Stromal cell of bone marrow (primary cell): ENCODE measurements at places on chromosomes 3 and 15.
A peak's percentile ranks its signal among the peaks of the same experiment; 100 is the strongest.

GRCh38 chr3:77513542-77513941 lies 473.6 kb downstream of the ROBO2 start:
- no peak for DNase-seq

DNA sequence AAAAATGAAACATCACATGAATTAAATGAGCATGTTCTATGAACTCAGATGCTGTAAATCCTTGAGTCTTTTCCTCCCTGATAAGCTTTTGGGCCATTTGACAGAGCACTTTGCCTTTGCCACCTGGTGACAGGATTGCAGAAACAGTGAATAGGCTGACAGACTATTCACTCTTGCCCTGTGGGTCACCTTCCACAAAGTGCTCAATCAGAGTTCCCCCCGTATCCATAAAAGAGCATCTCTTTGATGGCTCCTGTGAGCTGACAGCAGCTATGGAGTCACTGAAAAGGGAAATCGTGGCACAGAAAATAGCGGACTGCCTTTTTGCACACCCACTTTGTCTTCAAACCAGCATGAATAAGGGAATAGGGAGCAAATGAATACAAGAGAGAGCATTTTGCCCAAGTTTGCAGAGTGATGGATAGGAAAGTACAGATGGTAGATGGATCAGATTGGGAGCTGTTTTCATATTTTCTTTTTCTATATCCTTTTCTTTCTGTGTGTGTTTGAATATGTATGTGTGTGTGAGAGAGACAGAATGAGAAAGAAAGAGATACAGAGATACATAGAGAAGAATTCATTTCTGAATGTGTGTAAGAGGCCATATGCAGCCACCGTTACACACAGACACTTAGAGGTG lies 37.8 kb upstream of the GOLM2 start:
- no peak for DNase-seq

GRCh38 chr3:153855772-153856171 lies 265.4 kb upstream of the ARHGEF26 start:
- DNase-seq = no peak

DNA sequence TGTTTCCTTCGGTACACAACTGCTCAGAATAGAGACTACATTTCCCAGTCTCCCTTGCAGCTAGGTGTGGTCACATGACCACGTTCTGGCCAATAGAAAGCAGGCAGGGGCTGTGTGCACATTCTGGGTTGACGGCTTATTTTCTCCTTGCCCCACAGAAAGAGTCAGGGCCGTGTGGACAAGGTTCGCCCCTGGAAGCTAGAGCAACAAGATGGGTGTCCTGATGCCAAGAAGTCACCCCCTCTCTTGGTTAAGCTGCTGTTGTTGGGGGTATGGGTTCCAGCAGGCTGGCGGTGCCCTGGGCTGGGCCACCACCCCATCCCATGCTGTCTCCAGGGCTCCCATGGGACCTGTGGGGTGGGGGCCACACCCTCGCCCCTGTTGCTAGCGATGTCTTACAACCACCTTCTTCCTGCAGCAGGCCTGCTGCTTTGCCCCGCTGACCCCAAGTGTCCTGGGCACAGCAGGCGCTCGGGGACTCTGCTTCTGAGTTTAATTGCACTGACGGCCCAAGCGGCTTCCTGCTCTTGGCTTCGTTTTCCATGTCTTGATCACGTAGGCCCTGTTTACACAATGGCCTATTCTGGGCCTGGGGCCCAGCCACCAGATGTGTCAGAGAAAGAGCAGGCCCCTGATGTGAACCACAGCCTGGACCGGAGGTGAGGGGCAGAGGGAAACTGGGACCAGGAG lies 24.9 kb downstream of the ABTB1 start:
- peak; percentile 86 for DNase-seq

DNA sequence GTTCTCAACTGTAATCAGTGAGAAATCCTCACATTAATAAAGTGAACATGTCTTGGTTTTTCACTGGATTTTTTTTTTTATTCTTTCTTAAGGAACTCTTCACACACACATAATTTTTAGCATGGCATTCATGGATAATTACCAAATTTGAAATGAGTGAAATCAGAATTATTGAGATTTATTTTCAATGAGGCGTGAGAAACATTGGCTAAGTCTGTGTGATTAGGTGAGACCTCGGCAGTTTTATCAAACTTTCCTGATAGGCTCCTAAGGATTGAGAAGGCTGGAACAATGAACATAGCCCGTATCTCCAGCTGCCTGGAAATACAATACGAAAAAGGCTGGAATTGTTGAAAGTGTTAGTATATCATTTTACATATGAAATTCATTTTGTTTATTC lies 35.5 kb downstream of the MDFIC2 start:
- no peak for DNase-seq

DNA sequence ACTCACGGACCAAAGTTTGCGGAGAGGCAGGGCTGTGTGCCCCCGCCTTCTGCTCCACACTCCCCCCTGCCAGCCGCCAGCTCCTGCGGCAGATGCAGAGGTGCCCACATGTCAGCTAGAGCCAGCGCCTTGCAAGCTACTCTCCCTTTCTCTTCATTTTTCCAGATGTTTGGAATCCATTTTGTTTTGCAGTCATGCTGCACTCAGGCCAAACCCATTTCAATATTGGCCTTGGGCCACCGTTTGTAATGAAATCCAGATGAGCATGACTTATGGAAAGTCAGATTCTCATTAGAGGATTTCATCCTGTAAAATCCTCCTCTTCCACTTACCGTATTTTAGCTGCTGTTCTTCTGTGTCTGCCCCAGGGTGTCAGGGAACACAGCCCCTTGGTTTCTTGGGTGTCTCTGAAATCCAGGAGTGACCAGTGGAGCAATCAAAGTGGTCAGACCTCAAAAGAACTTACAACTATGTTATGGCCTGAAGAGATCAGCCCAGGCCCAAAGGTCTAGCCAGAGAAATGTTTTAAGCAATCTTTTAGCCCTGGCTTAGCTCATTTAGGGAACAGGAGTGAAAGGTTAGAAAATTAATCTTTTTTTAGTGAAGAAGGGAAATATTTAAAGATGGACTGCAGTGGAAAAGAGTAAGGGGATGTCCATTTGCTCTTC lies 65.8 kb downstream of the AAGAB start:
- peak; percentile 89 for DNase-seq

DNA sequence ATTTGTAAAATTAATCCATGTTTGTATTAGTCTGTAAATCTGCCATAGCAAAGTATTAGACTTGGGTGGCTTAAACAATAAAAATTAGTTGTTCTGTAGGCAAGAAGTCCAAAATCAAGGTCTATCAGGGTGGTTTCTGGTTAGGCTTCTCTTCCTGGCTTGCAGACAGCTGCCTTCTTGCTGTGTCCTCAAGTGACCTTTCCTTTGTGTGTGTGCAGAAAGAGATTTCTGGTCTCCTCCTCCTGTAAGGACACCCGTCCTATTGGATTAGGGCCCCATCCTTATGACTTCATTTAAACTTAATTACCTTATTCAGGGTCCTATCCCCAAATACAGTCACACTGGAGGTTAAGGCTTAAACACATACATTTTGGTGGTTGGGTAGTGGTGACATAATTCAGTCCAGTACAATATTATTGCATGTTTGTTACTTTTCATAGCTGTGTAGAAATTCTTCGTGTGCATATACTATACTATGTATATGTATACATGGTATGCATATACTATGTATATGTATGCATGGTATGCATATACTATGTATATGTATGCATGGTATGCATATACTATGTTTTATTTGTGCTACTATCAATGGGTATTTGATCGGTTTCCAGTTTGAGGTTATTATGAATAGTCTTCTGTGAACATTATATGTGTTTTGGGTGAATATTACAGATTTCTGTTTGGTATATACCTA lies 57.9 kb upstream of the RNU6-1 start:
- DNase-seq = no peak

DNA sequence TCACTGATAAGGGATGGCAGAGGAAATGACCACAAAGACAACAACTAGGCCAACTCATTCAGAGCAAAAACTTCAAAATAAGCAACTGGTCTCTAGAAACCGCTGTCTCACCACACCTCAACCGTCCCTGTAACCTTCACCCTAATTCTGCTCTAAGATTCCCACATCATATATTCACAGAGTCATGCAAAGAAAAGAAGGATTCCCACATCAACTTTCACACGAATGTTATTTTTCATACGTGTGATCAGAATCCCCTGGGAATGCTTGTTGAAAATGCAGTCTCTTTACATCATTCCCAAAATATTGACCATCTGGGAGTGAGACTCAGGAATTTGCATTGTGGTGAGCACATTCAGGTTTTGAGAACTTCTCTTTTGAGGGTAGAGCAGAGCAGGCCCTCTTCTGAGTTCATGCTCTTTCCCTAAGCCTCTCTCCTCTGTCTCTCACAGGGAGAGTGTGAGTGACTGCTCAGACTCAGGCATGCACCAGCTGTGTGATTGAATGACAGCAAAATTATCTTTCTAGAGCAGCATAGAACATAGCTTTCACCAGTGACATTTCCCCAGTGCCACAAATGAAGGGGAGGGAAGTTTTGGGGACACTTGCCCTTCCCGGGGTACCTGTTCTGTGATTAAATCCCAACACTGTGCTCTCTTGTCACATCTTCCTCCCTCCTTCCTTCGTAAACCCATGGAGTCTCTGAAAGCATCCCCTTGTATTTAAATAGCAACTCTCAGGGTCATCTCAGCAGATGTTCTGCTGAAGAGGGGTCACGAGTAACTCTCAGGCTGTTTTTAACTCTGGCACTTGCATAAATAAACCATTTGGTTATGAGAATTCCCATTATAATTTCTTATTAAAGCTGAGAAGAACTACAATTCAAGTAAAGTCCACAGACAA lies 170.9 kb downstream of the PLCL2 start:
- peak; percentile 14 for DNase-seq

DNA sequence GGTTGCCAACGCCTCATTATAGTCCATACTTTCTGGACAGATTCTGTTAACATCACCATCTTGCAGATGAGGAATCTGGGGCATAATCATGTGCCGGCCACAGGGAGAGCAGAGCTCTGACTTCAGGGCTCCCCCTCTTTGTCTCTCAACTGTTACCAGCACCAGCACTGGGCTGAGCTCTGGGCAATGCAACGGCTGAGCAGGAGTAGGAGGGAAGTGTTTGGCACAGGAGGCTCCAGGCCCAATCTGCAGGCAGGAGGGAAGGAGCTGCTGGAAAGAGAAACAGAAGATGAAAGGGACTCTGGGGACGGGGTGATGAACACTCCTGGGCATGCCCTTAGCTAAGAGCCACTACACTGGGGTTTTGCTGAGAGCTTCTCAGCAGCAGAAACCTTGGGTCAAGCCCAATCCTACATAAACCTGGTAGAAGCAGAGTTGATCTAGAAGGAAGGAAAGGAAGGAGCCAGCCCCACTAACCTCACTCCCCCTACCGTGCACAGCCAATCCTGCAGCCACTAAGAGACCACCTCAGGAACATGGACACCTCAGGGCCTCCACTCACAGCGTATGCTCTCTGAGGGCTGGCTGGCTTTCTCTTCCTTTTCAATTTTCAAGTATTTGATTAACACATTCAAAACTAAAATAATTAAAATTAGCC lies 73.1 kb upstream of the SPATA12 start:
- DNase-seq = no peak

DNA sequence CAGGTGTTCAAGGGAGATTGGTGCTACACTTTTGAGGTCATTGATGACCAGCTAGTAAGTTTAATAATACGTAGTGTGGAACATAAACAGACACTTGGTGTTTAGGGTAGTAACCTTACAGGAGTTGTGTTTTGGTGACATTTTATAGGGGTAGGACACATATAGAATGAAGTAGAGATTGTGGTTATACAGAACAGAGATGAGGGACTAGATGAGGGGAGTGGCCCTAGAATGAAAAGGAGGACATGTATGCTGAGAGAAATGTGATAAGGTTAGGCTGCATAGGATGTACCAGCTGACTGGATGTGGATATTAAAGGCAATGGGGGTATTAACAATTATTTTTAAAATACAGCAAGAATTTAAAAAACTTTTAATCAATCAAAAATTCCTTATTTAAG lies 8.0 kb downstream of the MBNL1 start:
- no peak for DNase-seq

GRCh38 chr3:60856257-60857046 lies 394.8 kb downstream of the FHIT start:
- no peak for DNase-seq

DNA sequence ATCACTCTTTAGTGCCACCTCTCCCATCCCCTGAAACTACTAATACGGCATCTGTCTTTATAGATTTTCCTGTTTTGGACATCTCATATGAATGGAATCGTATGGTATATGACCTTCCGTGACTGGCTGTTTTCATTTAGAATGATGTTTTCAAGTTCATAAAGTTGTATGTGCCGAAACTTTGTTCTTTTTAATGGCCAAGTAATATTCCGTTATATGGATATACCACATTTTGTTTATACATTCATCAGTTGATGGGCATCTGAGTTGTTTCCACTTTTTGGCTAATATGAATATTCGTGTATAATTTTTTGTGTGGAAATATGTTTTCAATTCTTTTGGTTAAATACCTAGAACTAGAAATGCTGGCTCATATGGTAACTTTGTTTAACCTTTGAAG lies 49.5 kb downstream of the PIAS1 start:
- no peak for DNase-seq

DNA sequence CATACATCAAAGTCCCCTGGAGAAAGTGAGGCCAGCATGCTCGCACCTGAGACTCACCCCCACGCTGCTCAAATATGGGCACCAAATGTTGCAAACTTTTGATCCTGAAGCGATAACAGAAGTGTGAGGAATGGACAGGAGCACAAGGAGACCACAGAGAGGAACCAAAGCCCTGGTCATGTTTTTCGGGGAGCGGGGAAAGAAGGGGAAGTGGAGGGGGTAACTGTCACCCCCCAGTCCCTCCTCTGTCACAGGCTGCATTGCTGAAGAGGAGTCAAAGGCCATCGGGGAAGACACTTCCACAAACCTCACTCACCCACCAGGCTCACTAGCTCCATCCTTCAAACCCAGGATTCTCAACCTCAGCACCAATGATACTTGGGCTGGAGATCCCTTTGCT lies 182.4 kb downstream of the UACA start:
- DNase-seq = no peak

- no peak for DNase-seq
Measured at GRCh38 chr3:184557348-184557950, 4.1 kb upstream of the EPHB3 start.

DNA sequence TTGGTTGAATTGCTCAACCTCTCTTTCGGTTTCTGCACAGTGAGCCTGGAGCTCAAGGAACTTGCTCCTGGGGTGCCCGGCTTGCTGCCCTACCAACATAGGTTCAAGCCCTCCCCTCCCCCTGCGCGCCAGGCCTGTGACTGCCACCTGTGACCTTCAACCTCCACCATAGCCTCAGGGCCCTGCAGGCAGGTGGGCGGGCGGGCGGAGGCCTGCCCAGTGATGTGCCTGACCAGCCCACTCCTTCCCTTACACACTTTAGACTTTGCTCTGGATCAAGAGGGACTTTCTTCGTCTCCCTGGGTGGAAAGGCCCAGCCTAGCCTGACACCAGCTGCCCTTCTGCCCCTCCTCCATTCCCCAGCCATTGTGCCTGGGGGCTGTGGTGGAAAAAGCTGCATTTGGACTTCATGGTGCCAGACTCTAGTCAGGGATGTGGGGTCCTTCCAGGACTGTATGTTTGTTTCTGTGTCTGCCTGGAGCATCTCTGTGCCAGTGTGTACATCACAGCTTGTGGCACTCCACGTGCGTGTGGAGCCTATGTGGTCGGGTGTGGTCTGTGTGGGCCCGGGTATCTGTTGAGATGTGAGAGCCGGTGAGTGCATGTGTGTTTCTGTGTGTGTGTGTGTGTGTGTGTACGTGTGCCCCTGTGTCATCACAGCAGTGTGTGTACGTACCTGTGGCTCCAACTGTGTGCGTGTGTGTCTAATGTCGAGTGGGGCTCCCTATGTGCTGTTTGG lies 9.5 kb downstream of the PRKCD start:
- no peak for DNase-seq
